Endothelial cell of umbilical vein (primary cell): ENCODE measurements at places on chromosomes 6 and 20. TPM values are rescaled to one million over a fixed set of nuclear protein-coding genes. Genes with fewer than 3 reads are reported as not detected.

The POLR1H gene
- 32.5 and 42.5 TPM in 2 replicates for total RNA-seq

The TNFRSF6B gene
- total RNA-seq = 0.69 TPM in 1 of 2 replicates, not detected in the other

The GTSF1L gene
- total RNA-seq = not detected in 2 replicates

The SRC gene
- 29.4 and 30.7 TPM in 2 replicates for total RNA-seq

The CLPSL1 gene
- total RNA-seq = not detected in 2 replicates

The PRR18 gene
- total RNA-seq = not detected in 2 replicates

The EFCAB8 gene
- 0.31 and 0.60 TPM in 2 replicates for total RNA-seq

The EPB41L1 gene
- 11.1 and 12.2 TPM in 2 replicates for total RNA-seq

The RSPH4A gene
- total RNA-seq = 0.15 and 0.18 TPM in 2 replicates

The PTPN1 gene
- total RNA-seq = 57.7 and 64.3 TPM in 2 replicates

The SRMS gene
- not detected in 2 replicates for total RNA-seq

The C20orf204 gene
- total RNA-seq = 5.8 and 6.0 TPM in 2 replicates

The PDE7B gene
- total RNA-seq = 21.3 and 25.1 TPM in 2 replicates

The BHLHE23 gene
- not detected in 2 replicates for total RNA-seq

The PERP gene
- total RNA-seq = 27.4 and 30.2 TPM in 2 replicates

The ACTR5 gene
- total RNA-seq = 9.7 and 11.3 TPM in 2 replicates

The CDC25B gene
- total RNA-seq = 62.2 and 76.5 TPM in 2 replicates

The CLDN20 gene
- not detected in 2 replicates for total RNA-seq

The BTNL2 gene
- total RNA-seq = not detected in 2 replicates

The RHAG gene
- not detected in 2 replicates for total RNA-seq
